Ammon's horn (tissue), 1 donor: ENCODE measurements at places on chromosomes 5 and 9.
A peak's percentile ranks its signal among the peaks of the same experiment; 100 is the strongest.

DNA sequence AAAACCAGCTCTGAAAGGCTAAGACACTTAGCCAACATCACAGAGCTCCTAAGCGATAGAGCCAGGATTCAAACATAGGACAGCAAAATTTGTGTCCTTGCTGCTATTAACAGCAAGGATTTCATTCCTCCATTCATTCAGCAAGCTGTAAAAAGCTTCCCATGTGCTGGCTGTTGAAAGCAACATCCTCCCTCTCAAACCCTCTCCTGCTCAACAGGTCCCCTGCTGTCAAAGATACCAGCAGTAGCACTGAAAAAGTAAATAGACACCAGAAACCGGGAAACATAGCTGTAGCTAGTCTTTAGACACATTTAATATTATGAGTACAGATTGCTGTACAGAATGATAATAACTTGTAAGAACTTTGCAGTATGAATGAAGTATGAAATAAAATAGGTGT lies 52.6 kb upstream of the ADAMTSL1 start:
- DNase-seq = no peak

DNA sequence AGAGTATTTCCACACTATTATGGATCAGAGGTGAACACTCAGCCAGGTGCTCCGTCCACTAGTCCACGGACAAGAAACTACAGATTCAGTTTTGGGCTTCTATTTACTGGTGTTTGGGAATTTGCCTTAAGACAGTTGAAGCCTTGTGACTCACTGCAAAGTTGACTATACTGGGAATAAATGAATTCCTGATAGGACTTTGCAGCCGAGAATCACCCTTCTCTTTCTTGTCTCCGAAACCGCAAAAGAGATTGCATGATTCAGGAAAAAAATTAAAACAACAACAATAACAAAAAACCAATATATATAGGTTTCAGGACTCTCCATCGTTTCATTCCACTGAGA lies 716 bp downstream of the TMEM171 start:
- DNase-seq = no peak

- DNase-seq = no peak
These were observed 84.8 kb downstream of the DAP start for GRCh38 chr5:10676224-10676623.

- DNase-seq = no peak
These were observed 252.6 kb downstream of the ADAMTSL1 start for GRCh38 chr9:18726546-18726945.

DNA sequence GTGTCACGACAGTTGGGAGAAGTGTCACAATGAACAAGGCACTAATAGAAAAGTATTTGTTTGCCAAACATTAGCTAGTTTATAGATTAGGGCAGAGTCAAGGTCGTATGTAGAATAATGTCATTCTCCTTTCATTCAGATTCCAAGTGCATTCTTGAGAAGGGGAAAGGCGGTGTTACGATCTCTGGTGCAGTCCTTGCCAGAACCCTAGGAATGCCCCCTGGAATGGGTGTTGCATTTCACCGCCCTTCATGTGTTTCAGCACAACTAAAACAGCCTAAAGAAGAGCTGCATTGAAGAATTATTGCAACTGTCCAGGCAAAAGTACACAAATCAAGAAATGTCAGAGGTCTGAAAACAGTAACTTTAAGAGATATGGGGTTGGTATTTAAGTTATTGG lies 721.0 kb upstream of the WWC1 start:
- DNase-seq = no peak

GRCh38 chr9:21801683-21802417 lies 586 bp upstream of the MTAP start:
- peak; percentile 62 for DNase-seq

DNA sequence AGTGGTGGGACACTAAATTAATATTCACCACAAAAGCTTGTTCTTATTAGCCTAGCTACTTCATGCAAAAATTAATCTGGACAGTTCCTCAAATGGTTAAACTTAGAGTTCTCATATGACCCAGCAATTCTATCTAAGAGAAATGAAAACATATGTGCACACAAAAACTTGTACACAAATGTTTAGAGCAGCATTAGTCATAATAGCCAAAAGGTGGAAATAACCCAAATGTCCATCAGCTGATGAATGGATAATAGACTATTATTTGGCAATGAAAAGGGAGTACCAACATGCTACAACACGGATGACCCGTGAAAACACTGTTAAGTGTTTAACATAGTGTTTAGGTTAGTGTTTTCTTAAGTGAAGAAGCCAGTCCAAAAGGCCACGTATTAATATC lies 32.8 kb upstream of the TNIP1 start:
- no peak for DNase-seq

DNA sequence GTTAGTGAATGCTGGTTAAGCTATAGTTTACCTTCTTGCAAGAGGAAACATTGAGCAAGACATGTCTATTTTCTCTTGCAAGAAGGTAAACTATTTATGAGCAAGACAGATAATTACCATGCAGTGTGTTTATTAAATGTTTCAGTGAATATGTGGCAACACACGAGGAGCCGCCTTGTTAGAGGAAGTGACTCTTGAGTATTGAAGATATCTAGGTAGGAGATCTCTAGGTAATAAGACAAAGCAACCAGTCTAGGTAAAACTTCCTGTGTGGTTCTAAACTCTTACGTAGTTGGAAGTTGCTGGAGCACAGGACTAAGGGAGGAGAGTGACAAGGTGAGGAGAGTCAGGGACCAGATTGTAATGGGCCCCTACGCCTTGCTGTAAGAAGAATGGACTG lies 16.8 kb downstream of the SKP2 start:
- no peak for DNase-seq

- no peak for DNase-seq
These were observed 1.9 kb downstream of the PLPP6 start for GRCh38 chr9:4663956-4664355.

GRCh38 chr5:150460781-150461180 lies 11.2 kb upstream of the RPS14 start:
- DNase-seq = no peak

- DNase-seq = no peak
These were observed 25.4 kb downstream of the HRH2 start for GRCh38 chr5:175683231-175683630.

DNA sequence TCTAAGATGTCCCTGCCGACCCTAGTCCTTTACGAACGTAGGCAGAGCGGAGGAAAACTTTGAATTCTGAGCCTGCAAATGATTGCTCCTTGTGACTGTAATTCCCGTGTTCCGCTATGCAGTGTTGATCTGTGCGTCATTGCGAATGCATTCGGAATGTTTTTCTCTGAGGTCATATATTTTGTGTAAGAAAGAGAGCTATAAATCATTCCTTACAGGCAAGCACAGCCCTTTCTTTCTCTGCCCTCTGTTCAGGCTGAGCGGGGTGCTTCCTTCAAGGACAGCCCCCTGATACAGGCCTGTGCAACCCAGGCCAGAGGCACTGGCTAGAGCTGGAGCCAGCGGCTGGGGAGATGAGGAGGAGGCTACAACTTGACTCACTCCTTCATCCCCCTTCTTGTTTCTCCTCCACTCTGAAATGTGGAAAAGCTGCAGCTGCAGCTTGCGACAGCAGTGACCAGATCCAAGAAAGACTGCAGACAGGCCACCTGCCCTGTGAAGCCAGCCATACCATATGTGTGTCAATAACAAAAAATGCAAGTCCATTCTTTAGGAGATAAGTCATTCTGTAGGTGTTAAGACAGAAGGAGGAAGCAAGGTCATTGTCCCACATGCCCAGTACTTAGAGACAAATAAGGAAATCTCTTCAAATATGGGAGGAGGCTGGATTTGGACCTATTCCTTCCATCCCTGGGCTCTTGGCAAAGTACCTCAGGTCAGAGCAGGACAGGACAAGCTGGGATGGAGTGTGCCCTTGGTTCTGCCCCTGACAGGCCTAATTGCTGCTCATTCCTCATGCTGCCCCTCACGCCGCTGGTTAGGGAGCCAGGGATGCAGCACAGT lies 345.7 kb upstream of the WWC1 start:
- no peak for DNase-seq

DNA sequence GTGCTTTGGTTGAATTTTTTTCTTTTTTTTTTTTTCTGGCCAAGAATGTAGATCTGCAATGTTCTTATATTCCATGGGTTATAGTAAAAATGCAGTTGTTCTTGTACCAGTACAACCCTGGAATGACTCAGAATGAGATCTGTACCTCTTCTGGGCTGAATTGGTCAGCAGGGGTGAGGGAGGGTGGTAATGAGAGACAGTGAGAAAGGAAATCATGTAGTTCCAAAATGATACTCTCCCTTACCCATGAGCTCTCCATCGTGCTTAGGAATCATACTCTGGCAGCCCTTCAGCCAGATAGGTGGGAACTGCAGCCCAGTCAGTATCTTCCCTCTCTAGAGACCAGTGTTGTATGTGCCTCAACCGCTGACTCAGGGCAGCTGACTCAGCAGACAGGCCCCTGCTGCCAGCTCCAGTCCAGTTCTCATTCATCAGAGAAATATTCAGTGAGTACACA lies 2.1 kb upstream of the GLIS3 start:
- DNase-seq = peak; percentile 25

DNA sequence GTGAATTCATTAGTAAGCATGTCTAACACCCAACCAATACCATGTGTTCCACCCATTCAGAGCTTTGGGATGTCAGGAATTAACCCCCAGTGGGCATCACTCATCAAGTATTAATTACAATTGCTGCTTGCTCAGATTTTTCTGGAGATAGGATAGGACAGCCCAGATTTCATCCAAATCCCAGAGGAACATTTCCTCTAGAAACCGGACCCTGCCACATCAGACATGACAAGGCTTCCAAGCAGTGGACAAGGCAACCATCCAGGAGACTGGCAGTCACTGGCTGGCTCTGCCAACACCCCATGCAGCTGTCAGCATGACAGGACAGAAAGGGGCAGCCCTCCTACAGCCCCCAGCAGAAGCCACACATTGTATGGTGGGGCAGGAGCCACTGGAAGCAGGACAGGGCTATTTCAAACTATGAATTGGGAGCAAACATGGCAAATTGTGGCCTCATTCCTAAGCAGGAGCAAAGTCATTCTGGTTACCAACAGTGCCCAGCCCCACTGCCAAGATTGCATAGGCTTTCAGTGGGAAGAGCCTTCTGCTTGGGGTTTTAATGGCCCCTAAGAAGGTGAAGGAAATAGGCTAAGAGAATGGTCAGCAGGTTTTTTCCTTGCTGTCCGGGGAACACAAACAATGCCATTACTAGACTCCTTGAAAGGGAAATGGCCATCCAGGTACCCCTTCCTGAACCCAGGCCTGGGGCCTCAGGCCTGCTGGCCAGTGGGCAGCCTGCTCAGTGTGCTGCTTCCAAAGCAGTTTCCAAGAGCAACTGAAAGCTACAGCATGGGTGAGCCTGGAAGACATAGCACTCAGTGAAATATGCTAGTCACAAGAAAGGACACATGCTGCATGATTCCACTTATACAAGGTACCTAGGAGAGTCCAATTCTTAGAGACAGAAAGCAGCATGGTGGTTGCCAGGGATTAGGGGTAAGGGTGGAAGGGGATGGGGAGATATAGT lies 294.7 kb upstream of the SLC30A5 start:
- peak; percentile 19 for DNase-seq

DNA sequence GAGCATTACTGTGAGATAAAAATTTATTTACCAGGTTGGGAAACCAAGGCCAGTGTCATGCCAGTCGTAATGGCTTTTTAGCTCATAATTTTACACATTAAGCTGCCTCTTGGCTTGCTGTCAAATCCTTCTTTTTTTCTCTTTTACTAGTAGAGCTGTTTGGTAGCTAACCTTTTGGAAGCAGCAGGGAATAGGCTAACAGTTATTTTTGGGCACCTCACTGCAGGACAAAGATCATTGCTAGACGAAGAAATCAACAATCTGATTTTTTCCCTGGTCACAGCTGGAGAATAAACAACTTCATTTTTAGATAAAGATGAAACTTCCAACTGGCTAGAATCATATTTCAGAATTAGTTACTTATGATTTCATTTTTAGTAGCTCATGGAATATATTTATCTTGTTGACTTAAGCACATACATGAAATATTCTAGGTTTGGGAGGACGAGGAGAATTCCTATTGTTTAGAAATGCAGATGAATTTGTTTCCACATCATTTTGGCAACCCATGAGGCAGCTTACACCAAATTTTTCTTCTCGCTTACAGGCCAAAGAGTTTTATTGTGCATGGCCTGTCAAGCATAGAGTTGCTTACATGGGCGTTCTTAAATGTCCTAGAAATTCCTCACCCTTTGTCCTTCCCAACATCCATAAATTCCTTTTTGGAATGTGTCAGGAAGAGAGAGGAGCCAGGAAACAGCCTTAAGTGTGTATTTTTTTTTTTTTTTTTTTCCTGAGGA lies 19.6 kb downstream of the TNC start:
- no peak for DNase-seq

DNA sequence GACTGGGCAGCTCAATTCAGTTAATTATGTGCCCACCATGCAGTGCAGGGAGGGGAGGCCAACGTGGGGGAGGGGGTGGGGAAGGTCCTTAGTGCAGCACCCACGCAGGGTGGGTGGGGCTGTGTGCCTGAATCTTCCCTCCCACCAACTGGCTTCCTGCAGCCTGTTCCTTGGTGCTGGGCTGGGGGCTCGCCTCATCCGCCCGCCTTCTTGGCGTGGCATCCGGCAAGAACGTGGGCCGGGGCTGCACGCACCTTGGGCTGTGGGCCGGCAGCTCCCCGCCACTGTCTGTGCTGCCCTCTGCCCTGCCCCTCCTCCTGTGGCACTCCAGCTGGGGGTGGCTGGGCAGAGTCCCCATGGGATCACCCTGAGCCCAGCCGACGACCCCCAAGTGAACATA lies 19.6 kb upstream of the RALGDS start:
- DNase-seq = no peak

- no peak for DNase-seq
These were observed 294.5 kb upstream of the TAS2R1 start for GRCh38 chr5:9924614-9925013.

DNA sequence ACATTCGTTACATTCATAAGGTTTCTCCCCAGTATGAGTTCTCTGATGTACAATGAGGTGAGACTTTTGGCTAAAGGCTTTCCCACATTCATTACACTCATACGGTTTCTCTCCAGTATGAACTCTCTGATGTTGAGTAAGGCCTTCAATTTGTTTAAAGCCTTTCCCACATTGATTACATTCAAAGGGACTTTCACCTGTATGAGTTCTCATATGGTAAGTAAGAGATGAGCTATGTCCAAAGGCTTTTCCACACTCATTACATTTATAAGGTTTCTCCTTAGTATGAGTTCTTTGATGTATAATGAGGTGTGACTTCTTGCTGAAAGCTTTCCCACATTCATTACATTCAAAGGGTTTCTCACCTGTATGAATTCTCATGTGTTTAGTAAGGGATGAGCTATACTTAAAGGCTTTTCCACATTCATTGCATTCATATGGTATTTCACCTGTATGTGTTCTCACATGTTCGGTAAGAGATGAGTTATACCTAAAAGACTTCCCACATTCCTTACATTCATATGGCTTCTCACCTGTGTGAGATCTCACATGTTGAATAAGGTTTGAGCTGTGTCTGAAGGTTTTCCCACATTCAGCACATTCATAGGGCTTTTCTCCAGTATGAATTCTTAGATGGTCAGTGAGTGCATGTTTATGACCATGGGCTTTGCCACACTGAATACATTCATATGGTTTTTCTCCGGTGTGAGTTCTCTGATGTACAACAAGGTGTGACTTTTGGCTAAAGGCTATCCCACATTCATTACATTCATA lies 13.5 kb downstream of the ZFP37 start:
- no peak for DNase-seq

- DNase-seq = no peak
These were observed 2.3 kb upstream of the MAN1B1 start for GRCh38 chr9:137084526-137084925.

GRCh38 chr5:179302499-179303185 lies 42.6 kb downstream of the ADAMTS2 start:
- no peak for DNase-seq

GRCh38 chr5:172716796-172717313 lies 54.1 kb downstream of the DUSP1 start:
- DNase-seq = peak; percentile 76
